ENCODE measurements at places on chromosomes 3 and 15. TPM values are rescaled to one million over a fixed set of nuclear protein-coding genes. Genes with fewer than 3 reads are reported as not detected.

DNA sequence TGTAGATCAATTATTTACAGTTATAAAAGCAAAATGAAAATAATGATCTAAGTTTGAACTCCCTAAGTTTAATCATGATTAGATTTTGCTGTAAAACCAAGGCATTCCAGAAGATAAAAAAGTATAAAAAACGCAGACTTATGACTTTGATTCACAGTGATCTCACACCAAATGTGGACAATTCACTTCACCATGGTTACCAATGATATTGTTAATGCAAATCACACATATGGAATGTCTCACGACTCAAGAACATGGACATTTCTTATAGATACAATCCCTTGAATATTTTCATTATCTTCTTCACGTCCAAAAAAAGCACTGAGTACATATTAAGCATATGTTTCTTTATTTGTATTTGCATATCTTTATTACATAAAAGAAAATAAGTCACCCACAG lies 1054.2 kb downstream of the NAALADL2 start:
- H3K4me1 ChIP-seq = no peaks in the 10 kb centered on the region
- no peak overlapping the region for H3K4me3 ChIP-seq

DNA sequence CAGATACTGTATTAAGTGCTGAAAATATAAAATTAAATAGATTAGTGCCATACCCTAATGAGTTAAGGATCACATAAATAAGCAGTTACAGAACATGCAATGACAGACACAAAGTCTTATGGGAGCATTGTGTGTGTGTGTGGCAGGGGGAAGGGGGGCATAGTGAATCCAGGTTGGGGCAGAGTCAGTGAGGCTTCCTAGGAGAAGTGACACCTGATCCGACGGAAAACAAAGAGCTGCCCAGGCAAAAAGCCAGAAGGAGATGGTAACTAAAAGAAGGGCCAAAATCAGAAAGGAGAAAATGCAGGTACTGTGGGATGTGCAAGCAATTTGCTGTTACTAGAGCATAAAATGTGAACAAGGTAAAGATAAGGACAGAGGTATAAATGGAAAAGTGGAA lies 80.1 kb upstream of the CHRM5 start:
- no peak overlapping the region for H3K27ac ChIP-seq
- no peak for DNase-seq
- H3K27me3 ChIP-seq = no peaks in the 10 kb centered on the region

DNA sequence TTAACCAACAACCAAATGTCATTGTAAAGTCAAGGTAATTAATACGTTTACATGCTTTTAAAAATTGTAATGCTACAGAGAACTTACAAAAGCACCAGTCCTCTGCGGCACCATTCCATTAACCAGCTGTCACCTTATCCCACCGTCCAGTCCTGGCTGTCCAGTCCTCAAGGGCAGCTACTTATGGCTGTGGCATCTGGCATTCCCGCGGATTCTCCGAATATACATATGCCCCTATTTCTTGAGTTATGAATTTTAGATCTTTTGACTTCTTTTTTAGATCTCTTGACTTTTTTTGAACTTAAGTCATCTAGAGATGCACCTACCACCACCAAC lies 382 bp upstream of the POMGNT2 start:
- peaks cover 7% of the 10 kb centered on the region for H3K4me1 ChIP-seq
- H3K4me3 ChIP-seq = peak overlapping the region; percentile 91
- H3K36me3 ChIP-seq = no peaks in the 10 kb centered on the region
- DNase-seq = no peak
- H3K27me3 ChIP-seq = no peaks in the 10 kb centered on the region
- H3K27ac ChIP-seq = peak overlapping the region; percentile 70

- DNase-seq = no peak
- H3K36me3 ChIP-seq = peaks cover 7% of the 10 kb centered on the region
- no peak overlapping the region for H3K27ac ChIP-seq
- H3K4me1 ChIP-seq = peaks cover 51% of the 10 kb centered on the region
- H3K4me3 ChIP-seq = no peak overlapping the region
These were observed 29.5 kb upstream of the IL20RB start for GRCh38 chr3:136928240-136928639.

GRCh38 chr3:106342386-106342785 lies 473.6 kb upstream of the CBLB start:
- H3K36me3 ChIP-seq = no peaks in the 10 kb centered on the region
- no peaks in the 10 kb centered on the region for H3K27me3 ChIP-seq
- H3K27ac ChIP-seq = no peak overlapping the region
- no peak overlapping the region for H3K4me3 ChIP-seq
- no peak for DNase-seq
- H3K4me1 ChIP-seq = no peaks in the 10 kb centered on the region

- no peak overlapping the region for H3K4me3 ChIP-seq
- no peak overlapping the region for H3K27ac ChIP-seq
- DNase-seq = peak; percentile 89
- H3K27me3 ChIP-seq = no peaks in the 10 kb centered on the region
These were observed 26.6 kb downstream of the ALDH1L1 start for GRCh38 chr3:126153695-126154360.

- H3K27me3 ChIP-seq = no peaks in the 10 kb centered on the region
- no peak for DNase-seq
- no peak overlapping the region for H3K4me3 ChIP-seq
- H3K27ac ChIP-seq = no peak overlapping the region
These were observed 379.7 kb downstream of the NAALADL2 start for GRCh38 chr3:175238801-175239200.

- no peaks in the 10 kb centered on the region for H3K36me3 ChIP-seq
- no peak for DNase-seq
- no peak overlapping the region for H3K27ac ChIP-seq
- no peaks in the 10 kb centered on the region for H3K4me1 ChIP-seq
- H3K27me3 ChIP-seq = no peaks in the 10 kb centered on the region
These were observed 1120.7 kb upstream of the ALCAM start for GRCh38 chr3:104245981-104246380.

- no peaks in the 10 kb centered on the region for H3K36me3 ChIP-seq
- no peaks in the 10 kb centered on the region for H3K27me3 ChIP-seq
- peak; percentile 75 for DNase-seq
- H3K4me3 ChIP-seq = no peak overlapping the region
These were observed 4.8 kb downstream of the LYSMD2 start for GRCh38 chr15:51732646-51733045.

GRCh38 chr3:65026151-65026550 lies 338.4 kb upstream of the ADAMTS9 start:
- no peaks in the 10 kb centered on the region for H3K36me3 ChIP-seq
- DNase-seq = no peak
- H3K4me1 ChIP-seq = no peaks in the 10 kb centered on the region

DNA sequence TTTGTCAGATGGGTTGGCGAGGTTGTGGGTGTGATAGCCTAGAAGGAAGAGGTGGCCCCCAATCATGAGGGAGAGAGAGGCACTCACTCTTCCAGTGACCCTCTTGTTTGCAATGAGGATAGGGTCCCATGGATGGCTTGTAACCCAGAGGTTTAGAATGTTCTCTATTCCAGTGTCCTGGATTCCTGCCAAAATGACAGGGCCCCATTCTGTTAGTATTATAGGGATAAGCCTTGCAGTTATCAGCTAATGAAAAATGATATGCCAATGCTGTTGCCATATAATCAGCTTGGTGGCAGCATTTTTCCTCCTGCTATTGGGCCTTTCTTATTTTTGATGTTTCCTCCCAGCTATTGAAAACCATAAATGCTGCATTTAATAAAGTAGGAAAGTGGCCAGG lies 23.3 kb upstream of the SENP7 start:
- no peaks in the 10 kb centered on the region for H3K36me3 ChIP-seq
- no peak for DNase-seq

- no peaks in the 10 kb centered on the region for H3K4me1 ChIP-seq
- no peak overlapping the region for H3K27ac ChIP-seq
- DNase-seq = no peak
- H3K27me3 ChIP-seq = no peaks in the 10 kb centered on the region
These were observed 123.5 kb downstream of the TMEM108 start for GRCh38 chr3:133161656-133162055.

GRCh38 chr3:54575618-54575960 lies 352.3 kb downstream of the LRTM1 start:
- H3K27ac ChIP-seq = no peak overlapping the region
- H3K36me3 ChIP-seq = no peaks in the 10 kb centered on the region
- peak; percentile 82 for DNase-seq
- no peak overlapping the region for H3K4me3 ChIP-seq

GRCh38 chr15:77064063-77064462 lies 6.8 kb downstream of the TSPAN3 start:
- H3K36me3 ChIP-seq = no peaks in the 10 kb centered on the region
- H3K27ac ChIP-seq = no peak overlapping the region
- no peak for DNase-seq
- H3K4me1 ChIP-seq = peaks cover 65% of the 10 kb centered on the region
- no peaks in the 10 kb centered on the region for H3K27me3 ChIP-seq

DNA sequence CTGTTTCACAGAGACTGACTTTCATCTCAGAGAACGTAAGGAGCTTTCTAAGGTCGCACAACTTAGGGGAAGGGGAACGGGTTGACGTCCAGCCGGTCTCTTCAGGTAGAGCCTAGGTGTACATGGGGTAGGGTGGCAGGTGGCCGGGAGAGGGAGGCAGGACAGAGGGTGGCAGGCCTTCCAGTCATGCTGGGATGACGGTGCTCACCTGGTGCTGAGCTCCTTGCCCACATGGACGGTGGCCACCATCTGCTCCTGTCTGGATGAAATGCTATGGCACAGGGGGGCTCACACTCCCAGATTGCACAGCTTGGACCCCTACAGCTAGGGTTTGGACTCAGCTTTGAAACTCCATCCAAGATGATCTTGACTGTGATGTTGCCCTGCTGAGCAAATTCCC lies 144.5 kb downstream of the ATP10A start:
- no peaks in the 10 kb centered on the region for H3K27me3 ChIP-seq
- no peak overlapping the region for H3K4me3 ChIP-seq
- H3K36me3 ChIP-seq = no peaks in the 10 kb centered on the region
- DNase-seq = no peak
- no peak overlapping the region for H3K27ac ChIP-seq
- peaks cover 22% of the 10 kb centered on the region for H3K4me1 ChIP-seq

DNA sequence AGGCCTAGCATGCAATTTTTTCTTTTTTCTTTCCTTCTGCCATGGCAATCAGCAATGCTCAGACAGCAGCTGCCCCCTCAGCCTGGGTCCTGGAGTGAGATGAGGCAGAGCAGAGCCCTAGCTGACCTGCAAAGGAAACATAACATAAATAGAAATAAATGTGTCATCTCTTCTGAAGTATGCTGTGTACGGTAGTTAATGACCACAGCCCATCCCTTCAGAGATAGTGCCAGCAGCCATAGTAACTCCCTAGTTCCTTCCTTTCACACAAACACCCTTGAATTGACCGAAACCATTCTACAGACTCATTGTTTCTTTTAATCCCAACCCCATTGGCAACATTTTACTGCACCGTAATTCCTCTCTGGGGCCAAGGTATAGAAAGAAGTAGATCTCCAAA lies 8.4 kb upstream of the CD47 start:
- no peaks in the 10 kb centered on the region for H3K36me3 ChIP-seq
- no peak for DNase-seq
- no peak overlapping the region for H3K4me3 ChIP-seq
- no peaks in the 10 kb centered on the region for H3K27me3 ChIP-seq
- no peak overlapping the region for H3K27ac ChIP-seq

- H3K4me1 ChIP-seq = peaks cover 25% of the 10 kb centered on the region
- no peak overlapping the region for H3K4me3 ChIP-seq
- H3K27ac ChIP-seq = no peak overlapping the region
These were observed 3.5 kb upstream of the GALNT15 start for GRCh38 chr3:16171009-16171408.

GRCh38 chr3:101063401-101063800 lies 70.2 kb upstream of the ABI3BP start:
- no peaks in the 10 kb centered on the region for H3K36me3 ChIP-seq
- H3K4me1 ChIP-seq = peaks cover 3% of the 10 kb centered on the region
- H3K27ac ChIP-seq = no peak overlapping the region
- DNase-seq = no peak
- no peaks in the 10 kb centered on the region for H3K27me3 ChIP-seq

DNA sequence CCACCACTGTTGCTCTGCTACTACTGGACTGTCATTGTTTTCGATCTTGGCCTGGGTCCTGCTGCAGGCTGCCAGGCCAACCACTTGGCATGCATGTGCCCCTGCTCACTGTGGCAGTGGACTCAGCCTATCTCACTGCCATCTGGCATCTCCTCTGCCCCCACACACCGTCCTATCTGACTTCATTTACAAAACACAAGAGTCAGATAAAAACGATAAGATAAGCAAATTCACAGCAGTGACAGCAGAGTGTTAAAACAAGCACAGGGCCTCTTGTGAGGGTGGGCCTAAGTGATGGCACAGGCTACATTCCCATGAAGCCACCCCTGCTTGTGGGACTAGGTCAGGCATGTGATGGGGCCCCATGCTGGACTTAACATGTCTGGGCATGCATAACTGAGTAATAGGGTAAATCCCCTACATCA lies 68.1 kb downstream of the CRYGS start:
- no peaks in the 10 kb centered on the region for H3K27me3 ChIP-seq
- H3K27ac ChIP-seq = no peak overlapping the region
- H3K4me1 ChIP-seq = no peaks in the 10 kb centered on the region
- peak; percentile 88 for DNase-seq
- no peaks in the 10 kb centered on the region for H3K36me3 ChIP-seq

- no peaks in the 10 kb centered on the region for H3K27me3 ChIP-seq
- H3K27ac ChIP-seq = no peak overlapping the region
- no peaks in the 10 kb centered on the region for H3K36me3 ChIP-seq
- DNase-seq = no peak
- H3K4me1 ChIP-seq = peaks cover 11% of the 10 kb centered on the region
- no peak overlapping the region for H3K4me3 ChIP-seq
These were observed 119.8 kb upstream of the ALDH1A3 start for GRCh38 chr15:100759698-100760356.

SOX14 gene
- total RNA-seq = not detected

HTR3D gene
- total RNA-seq = not detected

SAMD7 gene
- not detected for total RNA-seq

PYGO1 gene
- total RNA-seq = 20.7 TPM

C3orf22 gene
- total RNA-seq = not detected

UACA gene
- 26.6 TPM for total RNA-seq

RRP9 gene
- 16.2 TPM for total RNA-seq

MKRN2 gene
- 39.3 TPM for total RNA-seq

ARHGEF26 gene
- 126 TPM for total RNA-seq
